ENCODE measurements at places on chromosomes 6 and 20. TPM values are rescaled to one million over a fixed set of nuclear protein-coding genes. Genes with fewer than 3 reads are reported as not detected.

Gene TRIM10
- not detected for total RNA-seq

Gene ETV7
- total RNA-seq: 1.0 TPM

Gene TRIM31
- total RNA-seq: not detected

Gene OVOL2
- not detected for total RNA-seq

Gene MUCL3
- total RNA-seq: not detected

Gene LAMP5
- 2.6 TPM for total RNA-seq

Gene TP53TG5
- total RNA-seq: under 0.01 TPM

Gene PTCRA
- not detected for total RNA-seq

Gene KIF13A
- total RNA-seq: 65.0 TPM

Gene RAET1E
- 1.5 TPM for total RNA-seq

Gene NMBR
- total RNA-seq: under 0.01 TPM

Gene KIAA1755
- total RNA-seq: 2.8 TPM

Gene FRK
- 0.33 TPM for total RNA-seq

Gene SLC17A3
- total RNA-seq: not detected
